ENCODE measurements at places on chromosomes 7 and 10.

- DNase-seq = no peak
These were observed 59.8 kb downstream of the C10orf120 start for GRCh38 chr10:122639801-122640200.

GRCh38 chr10:44958196-44958897, 1.3 kb upstream of the RASSF4 start:
- DNase-seq = no peak

DNA sequence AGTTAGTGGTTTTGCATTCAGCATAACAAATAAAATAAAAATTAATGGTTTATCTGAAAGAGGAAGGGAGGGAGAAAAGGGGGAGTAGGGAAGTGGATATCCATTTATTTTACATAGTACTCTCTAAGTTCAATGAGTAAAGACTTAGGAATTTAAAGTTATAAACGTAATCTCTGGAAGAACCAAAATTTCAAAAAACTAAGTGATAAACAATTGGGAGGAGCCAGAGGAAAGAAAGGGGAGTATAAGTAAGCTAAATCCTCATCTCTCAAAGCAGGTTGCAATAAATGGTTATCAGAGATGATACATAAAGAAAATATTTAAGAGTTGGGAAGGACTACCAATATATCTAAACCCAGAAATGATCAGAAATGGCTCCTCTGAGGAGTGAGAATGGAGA, 46.4 kb downstream of the ANK3 start:
- DNase-seq = no peak

DNA sequence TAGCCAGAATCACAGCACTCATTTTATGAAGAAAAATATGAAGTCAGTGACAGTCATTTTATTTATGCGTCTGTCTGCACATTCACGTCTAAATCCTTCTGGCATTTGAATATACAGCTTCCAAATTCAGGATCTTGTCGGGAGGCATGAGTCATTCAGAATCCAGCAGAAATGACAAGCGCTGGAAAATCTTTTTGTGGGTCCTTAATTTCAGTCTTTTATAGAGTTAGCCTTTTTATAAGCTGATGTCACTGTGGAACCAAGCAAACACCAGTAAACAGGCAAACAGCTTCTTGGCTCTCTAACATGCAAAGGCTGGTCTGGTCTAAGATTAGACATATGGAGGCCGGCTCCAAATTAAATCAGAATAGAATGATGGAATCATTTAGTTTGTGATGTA, 388.2 kb upstream of the TEX47 start:
- no peak for DNase-seq

GRCh38 chr7:113134025-113134424, 15.7 kb upstream of the SMIM30 start:
- DNase-seq = no peak

DNA sequence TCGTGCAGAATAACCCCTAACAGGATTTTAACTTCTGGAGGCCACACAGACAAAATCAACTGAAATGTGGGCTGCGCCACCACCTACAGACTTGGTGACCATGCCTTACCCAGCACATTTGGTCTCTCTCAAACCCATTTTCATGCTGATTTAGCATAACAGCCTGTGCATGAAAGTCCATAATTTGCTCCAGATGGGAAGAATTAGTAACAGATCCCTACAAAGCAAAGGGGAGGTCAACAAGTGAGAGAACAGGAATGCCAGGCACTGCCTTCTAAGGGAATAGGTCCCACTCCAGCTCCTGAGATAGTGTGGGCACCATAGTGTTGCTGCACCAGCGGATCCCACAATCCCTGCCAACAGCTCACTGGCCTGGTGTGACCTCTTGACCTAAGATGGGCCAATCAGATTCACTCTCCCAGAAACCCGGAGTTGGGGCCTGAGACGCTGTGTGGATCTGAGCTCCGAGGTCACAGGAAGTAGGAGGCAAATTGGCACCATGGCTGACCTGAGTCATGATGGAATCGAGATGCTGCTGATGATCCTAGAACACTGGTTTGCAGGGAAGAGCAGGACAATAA, 32.4 kb downstream of the SLIT1 start:
- no peak for DNase-seq

- no peak for DNase-seq
These were observed 258.4 kb upstream of the NPVF start for GRCh38 chr7:25486656-25487055.

GRCh38 chr10:120262857-120263547, 194.0 kb upstream of the PLPP4 start:
- DNase-seq = no peak

GRCh38 chr7:128427289-128427891, 17.6 kb upstream of the IMPDH1 start:
- no peak for DNase-seq

DNA sequence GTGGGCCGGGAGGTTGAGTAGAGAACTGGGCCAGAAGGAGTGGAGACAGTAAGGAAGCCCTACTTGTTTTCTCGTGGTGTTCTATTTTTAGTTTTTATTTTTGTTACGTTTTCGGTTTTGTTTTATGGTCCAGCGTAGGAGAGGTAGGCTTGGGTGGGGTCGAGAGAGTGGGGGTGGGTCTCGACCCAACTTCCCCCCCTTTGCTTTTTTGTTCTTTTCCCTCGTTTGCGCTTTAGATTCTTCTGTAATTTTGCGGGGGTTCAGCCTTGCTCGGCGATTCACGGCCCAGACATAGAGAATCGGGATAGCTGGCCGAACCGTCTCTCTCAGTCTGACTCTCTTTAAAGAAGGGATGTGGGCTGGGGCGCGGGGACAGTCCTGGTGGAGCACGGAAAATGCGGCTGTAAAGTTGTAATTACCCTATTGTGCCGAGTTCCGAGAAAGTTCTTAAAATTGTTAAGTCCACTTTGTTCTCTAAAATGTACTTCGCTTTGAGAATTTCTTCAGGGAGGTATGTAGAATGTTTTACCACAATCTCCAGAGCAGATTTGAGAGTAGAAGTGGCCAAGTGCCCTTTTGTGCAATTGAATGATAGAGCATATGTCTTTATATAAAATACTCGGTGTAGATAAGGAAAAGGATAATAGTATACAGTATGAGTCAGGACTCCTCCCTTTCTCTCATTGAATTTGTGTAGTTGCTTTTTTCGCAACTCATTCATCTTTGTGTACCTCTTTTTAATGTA, 816 bp downstream of the DMTF1 start:
- no peak for DNase-seq

- DNase-seq = no peak
These were observed 207.7 kb downstream of the PTN start for GRCh38 chr7:137135654-137136350.

DNA sequence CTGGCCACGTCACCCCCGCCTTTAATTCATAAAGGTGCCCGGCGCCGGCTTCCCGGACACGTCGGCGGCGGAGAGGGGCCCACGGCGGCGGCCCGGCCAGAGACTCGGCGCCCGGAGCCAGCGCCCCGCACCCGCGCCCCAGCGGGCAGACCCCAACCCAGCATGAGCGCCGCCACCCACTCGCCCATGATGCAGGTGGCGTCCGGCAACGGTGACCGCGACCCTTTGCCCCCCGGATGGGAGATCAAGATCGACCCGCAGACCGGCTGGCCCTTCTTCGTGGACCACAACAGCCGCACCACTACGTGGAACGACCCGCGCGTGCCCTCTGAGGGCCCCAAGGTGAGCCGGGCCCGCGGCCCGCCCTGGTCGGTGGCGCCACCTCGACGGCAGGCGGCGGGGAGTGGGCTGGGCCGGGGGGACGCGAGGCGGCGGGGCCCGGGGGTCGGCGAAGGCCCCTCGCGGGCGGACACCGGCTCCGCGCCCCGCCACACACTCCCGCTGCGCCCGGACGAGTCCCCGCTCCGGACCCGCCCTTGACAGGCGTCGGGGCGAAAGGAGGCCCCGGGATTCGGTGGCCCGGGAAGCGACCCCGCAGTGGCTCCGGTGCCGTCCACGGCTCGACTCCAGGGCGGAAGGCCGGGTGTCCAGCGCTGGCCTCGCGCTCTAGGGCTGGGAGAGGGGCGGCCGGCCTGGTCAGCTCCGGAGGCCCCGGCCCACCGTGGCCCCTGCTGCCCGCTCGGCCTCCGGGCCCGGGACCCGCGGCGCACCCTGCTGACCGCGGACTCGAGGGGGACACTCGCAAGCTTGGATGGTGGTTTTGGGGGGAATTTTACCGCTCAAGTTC, 557 bp downstream of the BAG3 start:
- DNase-seq = peak; percentile 15

DNA sequence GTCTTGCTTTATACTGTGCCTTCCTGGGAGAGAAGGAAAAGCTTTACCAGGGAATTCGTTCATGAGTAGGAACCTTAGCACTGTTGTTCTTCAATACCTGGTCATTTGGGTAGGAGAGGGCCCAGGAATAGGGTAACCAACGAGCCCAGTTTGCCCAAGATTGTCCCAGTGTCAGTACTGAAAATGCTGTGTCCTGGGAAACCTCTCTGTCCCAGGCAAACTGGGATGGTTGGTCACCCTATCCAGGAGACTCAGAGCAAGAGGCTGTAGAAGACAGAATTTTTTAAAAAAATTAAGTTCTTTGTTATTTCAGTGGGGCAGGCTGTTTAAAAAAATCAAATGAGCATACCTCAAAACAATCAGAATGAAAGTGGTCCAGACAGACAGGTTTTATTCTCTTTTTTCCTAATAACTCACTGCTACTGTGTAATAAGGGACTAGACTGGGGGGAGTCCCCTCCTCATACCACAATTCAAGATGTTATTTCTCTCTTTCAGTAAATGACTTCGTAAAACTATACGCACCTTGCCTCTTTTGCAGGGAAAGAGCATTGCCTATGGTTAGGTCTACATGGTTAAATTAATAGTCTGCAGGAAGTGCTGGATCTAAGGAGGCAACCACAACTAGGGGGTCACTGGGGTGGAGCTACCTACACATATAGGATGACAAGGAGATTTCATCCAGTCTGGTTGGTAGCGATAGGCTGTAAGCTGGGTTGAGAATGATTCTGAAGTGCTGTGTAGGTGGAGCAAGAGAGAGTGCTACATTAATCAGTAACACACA, 41.1 kb upstream of the FAM133B start:
- no peak for DNase-seq

DNA sequence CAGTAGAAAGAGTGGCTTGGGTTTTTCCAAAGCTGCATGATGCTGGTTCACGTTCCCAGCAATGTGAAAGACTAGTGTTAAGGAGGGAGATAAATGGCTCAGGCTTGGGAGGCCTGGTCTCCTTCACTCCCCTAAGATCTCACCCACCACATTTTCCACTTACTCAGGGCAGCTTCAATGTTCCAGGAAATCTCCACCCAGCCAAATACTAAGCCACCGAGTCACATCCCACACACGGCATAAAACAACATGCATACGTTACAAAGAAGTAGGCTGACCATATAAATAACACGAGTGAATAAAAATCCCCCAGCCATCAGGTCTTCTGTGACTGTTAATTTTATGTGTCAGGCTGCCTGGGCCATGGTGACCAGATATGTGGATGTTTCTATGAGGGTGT, 303.5 kb downstream of the SFMBT2 start:
- DNase-seq = no peak

GRCh38 chr10:125985557-125986240, 89.3 kb downstream of the FANK1 start:
- DNase-seq = no peak

DNA sequence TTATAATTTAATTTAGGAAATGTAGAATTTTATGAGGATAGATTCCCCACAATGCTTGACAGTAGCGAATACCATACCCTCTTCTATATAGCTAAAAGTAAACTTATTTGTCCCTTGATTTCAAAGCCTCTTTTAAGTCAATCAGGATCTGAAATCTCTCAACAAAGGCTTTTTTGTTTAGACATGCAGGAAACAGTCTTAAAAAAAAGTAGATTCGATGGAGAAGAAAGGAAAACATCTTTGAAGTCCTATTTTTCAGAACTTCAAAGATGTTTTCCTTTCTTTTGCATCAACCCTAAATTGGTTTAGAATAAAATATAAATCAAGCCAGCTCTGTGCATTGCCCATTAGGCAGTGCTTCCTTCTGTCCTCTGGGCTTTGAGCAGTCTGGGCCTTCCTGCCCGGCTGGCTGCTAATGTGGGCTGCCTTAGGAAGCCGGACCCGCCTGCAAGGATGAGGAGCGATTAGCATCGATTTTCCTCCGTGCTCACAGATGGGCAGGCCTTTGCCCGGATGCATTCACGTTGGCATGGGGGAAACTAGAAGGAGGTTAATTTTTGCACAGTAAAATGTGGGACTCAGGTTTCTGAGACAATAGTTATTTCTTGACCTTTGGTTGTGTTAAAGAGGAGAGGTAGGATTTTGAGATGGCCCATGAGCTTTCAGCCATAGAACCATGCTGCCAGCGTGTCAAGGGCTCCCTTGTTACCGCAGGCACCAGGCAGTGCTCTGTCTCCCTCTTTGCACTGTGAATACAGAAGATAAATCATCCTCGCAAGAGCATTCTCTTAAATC, 15.5 kb downstream of the MSRB2 start:
- no peak for DNase-seq

- no peak for DNase-seq
These were observed 38.0 kb downstream of the LHFPL3 start for GRCh38 chr7:104366390-104366789.

- no peak for DNase-seq
These were observed 83.6 kb upstream of the TMEM106B start for GRCh38 chr7:12127455-12127854.

DNA sequence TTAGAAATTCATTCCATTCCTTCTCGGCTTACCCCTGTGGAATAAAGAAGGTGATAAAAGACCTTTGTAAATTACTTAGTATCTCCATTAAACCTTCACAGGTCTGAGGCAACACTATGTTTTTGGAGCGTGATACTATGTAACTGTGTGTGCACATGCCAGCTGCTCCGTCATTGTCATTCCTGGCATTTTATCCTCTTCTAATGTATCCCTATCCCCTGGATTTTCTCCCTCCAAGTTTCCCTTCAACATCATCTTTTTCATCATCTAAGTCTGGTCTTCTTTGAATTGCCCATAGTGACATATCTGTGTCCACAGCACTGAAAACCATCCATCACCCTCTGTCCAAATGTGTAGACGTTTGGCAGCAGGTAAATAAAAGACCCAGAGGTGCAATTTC, 125.7 kb downstream of the TEX36 start:
- no peak for DNase-seq

DNA sequence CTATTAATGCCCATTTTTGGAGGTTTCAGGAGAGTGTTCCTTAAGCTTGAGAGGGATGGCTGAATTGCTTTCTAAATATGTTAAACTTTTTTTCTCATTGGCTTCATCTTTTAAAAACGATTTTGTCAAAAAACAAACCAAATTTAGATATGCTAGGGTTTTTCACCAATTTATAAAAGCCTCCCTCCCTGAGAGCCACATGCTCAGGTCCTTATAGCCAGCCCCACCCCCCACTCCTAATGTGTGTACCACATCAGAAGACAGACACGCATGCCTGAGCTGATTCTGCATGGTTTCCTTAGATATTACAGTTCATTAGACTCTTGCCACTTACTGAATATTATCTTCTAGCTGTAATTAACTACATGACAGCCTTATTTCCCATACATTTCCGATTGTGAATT, 2.0 kb downstream of the CUL1 start:
- no peak for DNase-seq

- no peak for DNase-seq
These were observed 132.7 kb downstream of the TAX1BP1 start for GRCh38 chr7:27872356-27873275.
